ENCODE measurements at places on chromosomes 6 and 20.
A peak's percentile ranks its signal among the peaks of the same experiment; 100 is the strongest.

DNA sequence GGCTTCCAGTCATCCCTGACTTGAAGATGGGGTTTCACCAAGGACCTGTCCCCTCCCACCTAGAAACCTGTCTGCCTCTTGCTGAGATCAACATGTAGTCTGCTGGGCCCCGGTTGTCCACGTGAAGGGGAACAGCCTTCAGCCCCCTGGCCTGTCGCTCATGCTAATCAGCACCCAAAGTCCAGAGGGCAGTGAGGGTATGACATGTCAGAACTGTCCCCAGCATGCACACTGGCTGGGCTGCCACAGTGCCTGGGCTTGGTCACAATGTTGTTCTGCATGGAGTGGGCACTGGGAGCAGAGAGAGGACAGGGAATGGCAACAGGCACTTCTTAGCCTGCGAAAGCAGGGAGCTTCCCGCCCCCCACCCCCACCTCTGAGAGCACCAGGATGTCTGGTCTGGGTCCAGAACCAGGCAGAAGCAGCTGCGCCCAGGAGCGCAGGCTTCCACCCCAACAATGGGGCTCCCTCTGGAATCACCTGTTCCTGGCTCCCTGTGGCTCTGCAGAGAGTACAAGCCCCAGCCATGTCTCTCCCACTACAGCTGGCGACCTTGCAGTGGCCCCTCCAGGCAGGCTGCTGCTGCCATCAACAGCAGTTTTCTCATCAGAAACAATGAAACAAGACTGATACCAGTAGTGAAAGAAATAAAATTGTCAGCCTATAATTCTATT lies 182.7 kb downstream of the KHDRBS2 start:
- DNase-seq: no peak

DNA sequence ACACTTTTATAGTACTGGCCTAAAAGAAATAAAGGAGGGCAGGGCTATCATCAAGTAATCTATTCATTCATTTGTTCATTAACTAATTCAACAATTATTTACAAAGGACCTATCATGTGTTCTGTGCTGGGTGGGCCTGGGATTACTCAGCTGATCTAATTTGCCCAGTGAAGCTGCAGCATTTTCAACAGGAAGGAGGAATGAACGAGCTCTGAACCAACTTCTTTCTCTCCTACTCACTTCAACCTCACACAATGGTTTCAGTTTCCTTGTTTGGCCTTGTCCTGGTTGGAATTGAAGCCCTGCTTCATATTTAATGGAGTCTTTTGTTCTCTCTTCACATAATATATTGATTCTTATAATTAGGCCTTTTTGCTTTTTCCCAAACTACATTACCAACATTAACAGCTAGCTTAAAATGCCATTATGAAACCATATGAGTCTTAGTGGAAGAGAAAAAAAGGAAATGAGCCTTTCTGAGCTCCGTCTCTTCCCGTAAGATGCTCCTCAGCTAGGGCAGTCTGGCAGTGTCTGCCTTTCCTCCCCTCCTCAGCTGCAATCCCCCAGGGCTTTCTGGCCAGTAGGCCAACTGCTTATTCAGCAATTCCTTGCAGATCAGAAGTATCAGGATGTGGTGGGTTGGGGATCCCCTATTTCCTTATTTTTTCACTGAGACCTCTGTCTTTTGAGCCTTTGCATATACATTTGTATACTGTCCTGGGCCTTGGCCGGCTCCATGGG lies 79.4 kb upstream of the NRN1 start:
- peak; percentile 11 for DNase-seq

- no peak for DNase-seq
These were observed 2.9 kb downstream of the KIF25 start for GRCh38 chr6:168000198-168001028.

GRCh38 chr6:105900125-105900937 lies 185.8 kb upstream of the PRDM1 start:
- peak; percentile 38 for DNase-seq

DNA sequence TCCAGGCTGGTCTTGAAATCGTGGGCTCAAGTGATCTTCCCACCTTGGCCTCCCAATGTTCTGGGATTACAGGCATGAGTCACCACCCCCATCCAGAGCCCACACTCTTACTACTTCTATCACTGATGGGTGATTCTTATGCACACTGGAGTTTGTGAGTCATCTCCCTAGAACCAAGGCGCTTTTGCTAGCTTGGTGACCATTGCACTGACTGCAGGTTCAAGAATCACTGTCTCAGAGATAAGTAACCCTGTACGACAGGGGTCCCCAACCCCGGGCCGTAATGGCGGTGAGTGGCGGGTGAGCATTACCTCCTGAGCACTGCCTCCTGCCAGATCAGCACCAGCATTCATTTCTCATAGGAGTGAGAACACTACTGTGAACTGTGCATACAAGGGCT lies 118.8 kb downstream of the MAP3K7 start:
- DNase-seq: no peak

DNA sequence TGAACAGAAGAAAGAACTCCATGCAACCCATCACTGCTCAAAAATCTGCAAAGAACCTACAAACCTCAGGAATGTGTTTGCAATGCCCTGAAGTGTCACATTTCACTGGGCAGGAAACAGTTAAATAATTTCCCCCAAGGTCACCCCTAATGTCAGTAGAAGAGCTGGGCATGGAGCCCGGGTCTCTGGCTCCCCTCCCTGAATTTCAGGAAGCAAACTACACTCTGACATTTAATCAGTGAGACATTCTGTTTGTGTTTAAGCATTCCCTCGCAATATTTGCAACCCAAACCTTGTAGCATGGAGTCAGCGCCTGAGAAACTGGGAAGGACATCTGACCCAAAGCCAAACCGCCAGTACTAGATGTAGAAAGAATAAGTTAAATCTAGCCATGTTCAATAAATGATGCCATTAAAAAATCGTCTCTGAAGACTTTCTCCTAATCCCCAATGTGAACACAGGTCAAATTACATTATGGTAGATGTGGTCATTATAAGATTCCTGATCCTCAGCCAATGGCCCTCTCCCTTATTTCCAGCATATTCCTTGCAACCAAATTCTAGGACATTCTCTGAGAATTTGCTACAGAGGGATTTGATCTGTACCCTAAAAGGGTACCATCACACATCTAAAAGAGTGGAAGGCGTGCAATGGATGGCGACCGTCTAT lies 91.2 kb upstream of the ADTRP start:
- peak; percentile 38 for DNase-seq

GRCh38 chr6:42049948-42050296 lies 402 bp upstream of the TAF8 start:
- no peak for DNase-seq

DNA sequence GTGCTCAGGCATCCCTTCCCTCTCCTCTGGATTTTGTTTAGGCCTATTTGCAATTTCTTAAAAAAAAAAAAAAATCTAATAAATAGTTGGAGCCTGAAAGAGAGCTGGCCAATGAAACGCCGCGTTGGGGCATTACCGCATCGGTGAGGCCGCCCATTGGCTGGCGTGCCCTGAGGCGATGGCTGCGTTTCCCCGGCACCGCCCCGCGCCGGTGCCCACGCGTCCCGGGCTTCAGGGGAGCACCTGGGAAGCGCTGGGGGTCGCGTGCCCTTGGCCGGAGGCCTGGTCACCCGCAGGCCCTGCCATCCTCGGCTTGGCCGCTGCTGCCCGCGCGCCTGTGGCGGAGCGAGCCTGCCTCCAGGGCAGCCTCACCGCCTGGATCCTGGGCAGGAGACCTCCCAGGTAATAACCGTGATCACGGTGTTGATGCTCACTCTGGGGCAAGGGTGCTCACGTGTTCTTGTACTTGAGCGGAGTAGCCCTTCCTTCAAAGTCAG lies 155.4 kb downstream of the NRN1 start:
- DNase-seq: peak; percentile 58
